ENCODE measurements at places on chromosomes 5 and 9.

DNA sequence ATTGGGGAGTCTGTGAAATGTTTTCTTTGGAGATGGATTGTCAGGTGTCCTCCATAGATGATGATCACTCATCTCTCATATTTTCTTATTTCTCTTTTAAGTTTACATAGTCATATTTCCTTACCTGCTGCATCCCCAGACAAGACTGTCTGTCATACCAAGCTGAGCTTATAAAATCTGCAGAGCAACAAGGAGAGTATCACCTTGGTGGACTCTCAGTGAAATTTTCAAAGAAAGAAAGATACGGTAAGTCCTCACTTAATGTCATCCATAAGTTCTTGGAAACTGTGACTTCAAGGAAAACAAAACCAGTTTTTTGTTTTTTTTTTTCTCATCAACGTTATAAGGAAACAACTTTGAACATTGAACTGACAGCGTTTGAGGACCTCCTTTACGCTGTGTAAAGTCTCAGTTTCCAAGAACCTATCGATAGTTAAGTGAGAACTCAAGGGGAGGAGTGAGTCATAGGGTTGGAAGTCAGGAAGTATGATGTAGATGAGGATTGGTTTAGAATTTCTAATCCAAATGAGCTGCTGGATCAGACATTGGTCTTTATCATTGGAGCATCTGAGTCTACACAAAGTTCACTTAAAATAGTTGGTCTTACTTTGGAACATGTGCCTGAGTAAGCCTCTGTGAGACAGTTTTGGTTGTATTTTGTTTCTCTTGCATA lies 45.5 kb downstream of the SPIN1 start:
- no peak for DNase-seq

DNA sequence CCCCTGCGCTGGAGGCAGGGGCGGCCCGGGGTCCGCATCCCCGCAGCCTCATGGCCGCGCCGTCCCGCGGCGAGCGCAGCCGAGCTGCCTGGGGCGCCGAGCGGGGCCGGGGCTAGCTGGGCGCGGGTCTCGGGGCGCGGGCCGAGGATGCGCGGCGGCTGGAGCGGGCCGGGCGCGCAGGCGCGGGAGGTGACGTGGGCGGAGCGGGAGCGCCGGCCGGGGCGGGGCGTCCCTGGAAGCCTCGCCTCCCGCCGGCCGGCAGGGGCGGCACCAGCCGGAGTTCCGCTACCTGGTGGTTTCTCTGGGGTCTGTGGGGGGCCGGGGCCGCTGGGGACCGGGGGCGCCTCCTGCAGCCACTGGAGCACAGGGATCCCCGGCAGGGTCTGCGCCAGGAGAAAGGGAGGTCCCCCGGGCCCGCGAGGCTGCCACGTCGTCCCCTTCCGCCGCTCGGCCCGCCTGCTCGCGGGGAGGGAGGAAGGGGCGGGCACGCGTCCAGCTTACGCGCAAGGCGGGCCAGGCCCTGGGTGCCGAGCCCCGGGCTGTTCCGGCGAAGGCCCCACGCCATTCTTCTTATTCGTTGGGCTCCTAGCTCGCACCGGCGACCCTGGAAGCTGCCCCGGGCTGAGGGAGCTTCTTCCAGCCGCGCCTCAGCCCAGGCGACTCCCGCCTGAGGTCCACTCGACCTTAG lies at the start of gene LPCAT1:
Gene LPCAT1, minus strand, starts transcription at position 168 of the 688 bp plus-strand sequence. Its CDS starts 116 bp downstream, at position 52.
- DNase-seq, result peak; percentile 72

GRCh38 chr9:116837018-116837989 lies 150.2 kb downstream of the TRIM32 start:
- DNase-seq, result no peak

GRCh38 chr9:21244836-21245235 lies 5.0 kb upstream of the IFNA14 start:
- DNase-seq, result no peak

DNA sequence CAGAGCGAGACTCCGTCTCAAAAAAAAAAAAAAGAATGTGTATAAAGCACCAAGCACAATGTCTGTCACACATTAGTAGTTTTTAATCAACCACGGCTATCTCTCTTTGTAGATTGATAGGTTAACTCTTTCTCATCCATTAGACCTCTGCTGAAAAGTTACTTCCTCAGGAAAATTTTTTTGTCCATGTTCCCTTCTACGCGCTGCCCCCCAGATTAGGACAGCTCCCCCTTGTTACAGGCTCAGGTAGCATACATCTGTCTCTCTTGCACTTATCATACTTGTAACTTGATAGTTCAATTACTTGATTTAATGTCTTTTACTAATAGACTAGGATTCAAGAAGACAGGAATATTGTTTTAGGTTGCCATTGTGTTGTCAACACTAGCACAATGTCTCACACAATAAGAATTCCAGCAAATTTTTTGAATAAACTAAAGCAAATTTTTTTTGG lies 1.5 kb downstream of the SPDL1 start:
- no peak for DNase-seq

GRCh38 chr5:128241051-128241695 lies 157.6 kb downstream of the SLC12A2 start:
- DNase-seq, result no peak

DNA sequence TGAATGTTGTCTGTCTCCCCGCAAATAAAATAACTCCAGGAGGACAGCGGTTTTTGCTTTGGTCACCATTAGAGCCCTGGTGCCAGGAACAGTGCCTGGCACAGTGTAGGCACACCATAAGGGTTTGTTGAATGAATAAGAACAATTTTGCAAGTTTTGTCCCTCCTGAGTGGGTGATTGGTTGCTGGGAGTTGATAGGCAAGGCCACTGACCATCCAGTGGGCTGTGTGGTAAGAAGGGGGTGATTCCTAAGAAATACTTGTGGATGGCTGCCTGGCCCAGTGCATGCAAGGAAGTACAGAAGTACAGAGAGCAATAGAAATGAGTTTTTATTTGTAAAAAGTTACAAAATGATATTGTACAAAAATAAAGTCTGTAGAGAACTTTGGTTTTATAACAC lies 27.5 kb downstream of the GDNF start:
- DNase-seq, result no peak

DNA sequence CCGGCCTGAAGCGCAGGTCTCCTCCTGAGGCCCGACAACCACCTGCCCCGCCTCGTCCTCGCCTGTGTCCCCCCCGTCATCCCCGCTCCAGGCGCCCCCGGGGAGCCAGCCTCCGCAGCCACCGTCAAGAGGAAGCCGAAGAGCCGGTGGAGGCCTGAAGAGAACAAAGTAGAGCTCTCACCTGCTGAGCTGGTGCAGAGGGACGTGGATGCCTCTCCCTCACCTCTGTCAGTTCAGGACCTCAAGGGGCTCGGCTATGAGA lies 169.9 kb downstream of the HINT1 start:
- DNase-seq, result no peak

GRCh38 chr9:113583511-113584427 lies 120.2 kb downstream of the RGS3 start:
- DNase-seq, result no peak

GRCh38 chr9:89743216-89743572 lies 138.4 kb downstream of the GADD45G start:
- DNase-seq, result peak; percentile 87

GRCh38 chr9:107033966-107034365 lies 171.0 kb downstream of the ZNF462 start:
- no peak for DNase-seq

DNA sequence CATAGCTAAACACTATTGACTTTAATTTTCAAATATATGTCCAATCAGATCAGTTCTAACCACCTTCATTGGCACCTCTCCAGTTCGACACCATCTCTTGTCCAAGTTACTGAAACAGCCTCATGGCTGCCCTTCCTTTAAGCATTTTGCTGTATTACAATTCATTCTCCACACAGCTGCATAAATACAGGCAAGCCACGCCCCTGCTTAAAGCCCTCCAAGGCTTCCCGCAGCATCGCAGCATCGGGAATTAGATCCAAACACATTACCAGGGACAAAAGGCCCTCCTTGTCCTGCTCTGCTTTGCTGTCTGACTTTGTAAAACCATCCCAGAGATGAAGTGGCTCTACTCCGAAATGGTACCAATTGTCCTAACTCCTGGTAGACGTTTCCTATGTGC lies 75.1 kb upstream of the RAI14 start:
- no peak for DNase-seq

GRCh38 chr9:15612962-15613361 lies 60.1 kb downstream of the CCDC171 start:
- no peak for DNase-seq

DNA sequence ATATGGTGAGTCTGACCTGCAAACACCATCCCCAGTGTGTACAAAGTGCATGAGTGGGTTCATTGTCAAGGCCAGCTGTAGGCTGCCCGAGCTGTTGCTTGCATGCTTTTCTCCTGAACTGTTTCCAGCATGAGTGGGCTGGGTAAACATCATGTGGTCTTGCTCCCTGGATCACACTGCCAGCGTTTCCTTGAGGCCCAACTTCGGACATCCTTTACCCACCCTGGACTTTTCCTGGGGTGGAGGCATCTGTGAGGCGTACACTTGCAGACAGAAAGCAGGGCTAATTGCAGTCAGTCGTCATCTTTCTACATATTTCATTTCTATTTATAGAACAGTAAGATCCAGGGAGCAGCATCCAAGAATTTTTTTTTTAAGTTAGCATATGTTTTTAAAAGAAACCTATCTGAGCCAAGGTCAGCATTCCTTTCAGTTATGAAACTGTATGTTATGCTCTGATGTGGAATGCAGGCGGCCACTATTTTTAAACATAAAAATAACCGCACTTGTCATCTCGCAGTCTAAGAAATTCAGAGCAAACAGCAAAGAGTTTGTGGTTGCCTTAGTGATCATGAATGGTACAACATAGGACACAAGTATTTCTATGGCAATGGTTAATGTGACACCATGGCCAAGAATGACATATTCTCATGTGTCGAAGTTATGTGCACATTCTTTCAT lies 106.5 kb upstream of the DMRT1 start:
- no peak for DNase-seq

DNA sequence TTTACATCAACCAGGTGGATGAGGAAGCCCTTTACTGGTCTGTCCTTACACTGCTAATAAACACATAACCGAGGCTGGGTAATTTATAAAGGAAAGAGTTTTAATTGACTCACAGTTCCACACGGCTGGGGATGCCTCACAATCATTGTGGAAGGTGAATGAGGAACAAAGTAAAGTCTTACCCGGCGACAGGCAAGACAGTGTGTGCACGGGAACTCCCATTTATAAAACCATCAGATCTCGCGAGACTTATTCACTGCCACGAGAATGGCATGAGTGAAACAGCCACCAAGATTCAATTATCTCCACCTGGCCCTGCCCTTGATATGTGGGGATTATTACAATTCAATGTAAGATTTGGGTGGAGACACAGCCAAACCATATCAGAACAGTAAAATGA lies 67.3 kb upstream of the GRAMD2B start:
- DNase-seq, result no peak

- DNase-seq, result no peak
These were observed 71.3 kb downstream of the LHFPL2 start for GRCh38 chr5:78577071-78577807.

- DNase-seq, result no peak
These were observed 1026.3 kb downstream of the CDH12 start for GRCh38 chr5:21826884-21827283.

GRCh38 chr5:174090129-174090528 lies 44.6 kb downstream of the NSG2 start:
- no peak for DNase-seq

- DNase-seq, result no peak
These were observed 90.1 kb downstream of the ADAMTS6 start for GRCh38 chr5:65391591-65391990.

- no peak for DNase-seq
These were observed 203.6 kb downstream of the SPATA31D1 start for GRCh38 chr9:82192211-82192610.

DNA sequence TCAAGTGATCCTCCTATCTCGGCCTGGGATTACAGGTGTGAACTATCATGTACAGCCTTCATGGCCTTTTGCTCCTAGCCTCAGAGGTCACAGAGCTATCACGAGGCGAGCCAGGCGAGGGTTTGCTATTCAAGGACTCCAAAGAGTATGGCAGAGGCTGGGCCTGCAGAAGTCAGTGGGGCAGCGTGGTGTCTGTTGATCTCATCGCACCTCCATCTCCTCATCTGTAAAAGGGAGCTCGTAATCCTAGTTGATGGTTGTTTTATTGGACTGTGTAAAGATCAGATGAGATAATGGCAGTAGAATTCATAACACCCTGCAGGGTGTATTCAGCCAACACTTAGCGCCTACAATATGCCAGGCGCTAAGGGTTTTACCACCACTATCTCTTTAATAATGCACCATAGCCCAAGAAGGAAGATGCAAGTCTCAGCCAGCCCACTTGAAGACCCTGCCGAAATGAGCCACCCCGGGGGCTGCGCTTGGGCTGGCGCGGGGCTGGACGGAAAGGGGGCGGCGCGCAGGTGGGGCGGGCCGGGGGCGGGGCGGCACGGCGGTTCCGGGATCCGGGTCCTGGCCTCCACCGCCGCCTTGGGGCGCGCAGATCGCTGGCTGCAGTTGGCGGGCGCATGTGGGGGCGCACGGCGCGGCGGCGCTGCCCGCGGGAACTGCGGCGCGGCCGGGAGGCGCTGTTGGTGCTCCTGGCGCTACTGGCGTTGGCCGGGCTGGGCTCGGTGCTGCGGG lies at the start of gene GALNT12:
Gene GALNT12, plus strand, starts transcription at position 601 of the 744 bp plus-strand sequence. Its CDS starts 29 bp downstream, at position 630.
- no peak for DNase-seq

- DNase-seq, result no peak
These were observed 37.9 kb downstream of the ARPC5L start for GRCh38 chr9:124899845-124900244.

DNA sequence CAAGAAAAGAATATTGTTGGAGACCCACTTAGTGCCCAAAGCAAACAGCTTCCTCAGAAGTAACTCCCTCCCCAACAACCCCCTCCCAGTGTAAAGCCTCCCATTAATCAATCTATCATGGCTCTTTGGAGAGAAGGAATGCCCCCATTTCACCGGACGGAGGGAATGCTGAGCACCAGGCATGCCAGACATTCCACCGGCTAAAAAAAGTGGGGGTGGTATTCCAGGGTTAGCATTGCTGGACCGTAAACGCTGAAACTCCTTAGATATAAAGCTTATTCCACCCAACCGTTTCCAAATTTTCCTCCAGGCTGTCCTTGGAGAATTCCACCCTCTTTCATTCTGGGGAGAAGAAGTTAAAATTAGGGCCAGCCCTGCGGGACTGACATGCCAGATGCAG lies 363 bp upstream of the MAMDC2 start:
- DNase-seq, result no peak

DNA sequence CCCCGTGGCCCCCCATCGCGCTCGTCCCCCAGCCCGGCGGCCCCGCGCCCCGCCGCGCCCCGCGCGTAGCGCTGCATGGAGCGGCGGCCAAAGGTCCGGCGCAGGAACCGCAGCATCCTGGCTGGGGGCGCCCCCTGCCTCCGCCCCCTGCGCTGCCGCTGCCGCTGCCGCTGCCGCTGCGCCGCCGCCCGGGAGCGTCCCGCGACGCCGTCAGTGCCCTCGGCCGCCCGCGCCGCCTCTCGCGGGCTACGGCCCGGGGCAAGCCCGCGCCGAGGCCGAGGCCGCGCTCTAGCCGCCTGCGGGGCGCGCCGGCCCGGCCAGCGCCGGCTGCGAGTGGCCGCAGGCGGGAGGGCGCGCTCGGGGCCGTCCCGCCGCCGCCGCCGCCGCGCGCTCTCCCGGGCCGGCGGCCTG lies 523 bp downstream of the EPB41L4B start:
- DNase-seq, result no peak

GRCh38 chr9:121825031-121825691 lies 173.7 kb downstream of the DAB2IP start:
- DNase-seq, result no peak

GRCh38 chr9:133160742-133161546 lies 2.8 kb downstream of the GBGT1 start:
- no peak for DNase-seq

GRCh38 chr5:141916522-141916921 lies 7.1 kb upstream of the DELE1 start:
- no peak for DNase-seq

All from T-helper 2 cell (primary cell).